RWPE1 (cell line): ENCODE measurements at places on chromosomes 2 and 18.
A peak's percentile ranks its signal among the peaks of the same experiment; 100 is the strongest.

DNA sequence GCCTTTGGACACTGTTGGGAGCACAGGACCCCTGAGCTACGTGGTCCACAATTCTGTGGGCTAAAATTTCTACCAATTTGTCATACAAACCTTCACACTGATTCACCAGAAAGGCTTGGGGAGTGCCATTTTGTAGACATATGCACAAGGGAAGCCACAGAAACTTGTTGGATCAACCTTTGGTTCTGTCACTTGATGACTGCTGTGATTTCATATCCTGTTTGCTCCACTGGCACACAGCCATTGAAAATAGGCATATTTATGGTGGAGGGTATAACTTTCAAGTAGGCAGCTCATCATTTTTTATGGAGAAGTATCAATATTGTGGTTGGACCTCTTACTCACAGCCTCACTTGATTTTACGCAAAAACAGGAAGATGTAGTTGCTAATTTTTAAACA is 10.5 kb downstream of the NAPG start:
- no peak for DNase-seq

GRCh38 chr2:28681158-28681571 is 70.5 kb upstream of the PPP1CB start:
- DNase-seq, result no peak

DNA sequence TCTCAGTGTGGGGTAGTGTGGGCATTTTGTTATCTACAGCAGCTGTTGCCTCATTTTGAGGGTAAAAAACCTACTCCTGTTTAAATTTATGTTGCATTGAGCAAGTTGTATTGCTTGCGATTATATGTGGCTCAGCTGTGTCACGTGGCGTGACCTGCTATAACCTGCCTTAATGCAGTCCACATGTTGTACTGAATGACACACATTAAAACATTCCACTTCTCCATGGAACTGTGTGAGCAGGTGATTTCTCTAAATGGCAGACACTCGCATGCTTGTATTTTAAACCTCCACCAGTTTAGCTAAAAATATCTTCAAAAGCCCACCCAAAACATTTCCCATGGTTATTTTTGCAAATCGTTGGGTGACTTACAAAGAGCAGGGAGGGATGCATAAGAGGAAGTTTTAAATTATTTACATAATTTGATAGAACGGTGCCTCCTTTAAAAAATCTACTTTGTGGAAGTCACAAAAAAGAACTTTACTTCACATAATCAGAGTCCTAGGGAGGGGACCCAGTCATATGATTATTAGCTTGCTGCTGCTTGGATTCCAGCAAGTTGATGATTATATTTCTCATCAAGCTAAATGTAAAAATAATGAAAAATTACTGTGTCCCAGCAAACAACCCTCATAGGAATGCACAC is 163.3 kb upstream of the ZEB2 start:
- DNase-seq, result no peak

DNA sequence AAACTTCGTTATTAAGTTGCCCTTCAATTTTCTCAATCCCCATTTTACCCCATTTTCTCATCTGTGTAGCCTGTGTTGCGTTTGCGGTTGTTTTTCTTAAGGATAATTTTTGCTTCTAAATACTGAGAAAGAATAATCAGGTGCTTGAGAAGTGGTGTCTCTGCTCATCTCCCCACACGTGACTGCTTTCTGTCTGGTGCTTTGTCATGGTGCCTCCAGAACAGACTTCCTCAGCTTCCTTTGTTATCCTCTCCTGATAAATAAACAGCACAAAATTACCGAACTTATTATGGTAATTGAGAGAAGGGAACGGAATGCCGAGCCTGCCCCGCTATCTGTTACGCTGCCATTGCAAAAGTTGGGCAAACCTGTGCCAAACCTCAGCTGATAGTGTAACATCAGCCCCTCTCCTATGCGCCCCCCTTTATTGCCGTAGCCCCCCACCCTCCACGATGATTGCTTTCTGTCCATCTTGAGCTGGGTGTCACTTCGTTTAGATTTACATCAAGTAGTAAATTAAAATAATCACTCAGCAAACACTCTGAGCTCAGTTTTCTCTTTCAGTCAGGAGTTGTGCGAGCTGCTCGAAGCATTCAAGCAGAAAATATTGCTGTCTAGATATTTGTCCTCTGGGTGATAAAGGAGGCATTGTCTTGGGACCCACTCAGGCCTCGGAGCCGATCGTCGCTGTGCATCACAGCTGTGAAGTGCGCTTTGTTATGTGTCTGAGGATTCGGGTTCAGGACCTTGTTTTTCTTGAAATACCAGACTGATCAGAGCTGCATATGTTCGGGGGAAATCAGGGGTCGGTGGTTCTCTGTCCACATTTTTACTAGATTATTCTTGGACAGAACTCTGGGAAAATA is 1008.5 kb upstream of the FANCL start:
- no peak for DNase-seq

- DNase-seq, result peak; percentile 25
These were observed 289.0 kb upstream of the TFPI start for GRCh38 chr2:187842978-187843847.

DNA sequence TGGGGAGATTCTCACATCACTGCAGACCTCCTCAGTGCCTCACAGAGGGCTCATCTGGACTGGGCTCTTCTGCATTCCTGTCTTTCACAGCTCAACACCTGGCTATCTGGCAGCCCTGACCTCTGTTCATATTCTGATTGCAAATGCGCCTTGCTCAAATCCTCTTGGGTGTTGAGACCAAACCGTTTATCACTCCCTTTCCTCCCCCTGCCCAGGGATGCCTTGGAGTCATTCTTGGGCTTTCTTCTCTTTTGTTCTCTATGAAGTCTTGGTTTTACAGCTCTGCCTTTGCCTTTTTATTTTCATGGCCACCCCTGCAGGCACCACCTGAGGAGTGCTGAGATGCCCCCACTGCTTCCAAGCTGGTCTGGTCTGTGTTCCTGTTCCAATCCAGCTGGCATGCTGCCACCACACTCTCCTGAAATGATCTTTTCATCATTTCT is 26.3 kb downstream of the TUBB6 start:
- no peak for DNase-seq

GRCh38 chr2:144516981-144517865 is 2.7 kb downstream of the ZEB2 start:
- peak; percentile 70 for DNase-seq

DNA sequence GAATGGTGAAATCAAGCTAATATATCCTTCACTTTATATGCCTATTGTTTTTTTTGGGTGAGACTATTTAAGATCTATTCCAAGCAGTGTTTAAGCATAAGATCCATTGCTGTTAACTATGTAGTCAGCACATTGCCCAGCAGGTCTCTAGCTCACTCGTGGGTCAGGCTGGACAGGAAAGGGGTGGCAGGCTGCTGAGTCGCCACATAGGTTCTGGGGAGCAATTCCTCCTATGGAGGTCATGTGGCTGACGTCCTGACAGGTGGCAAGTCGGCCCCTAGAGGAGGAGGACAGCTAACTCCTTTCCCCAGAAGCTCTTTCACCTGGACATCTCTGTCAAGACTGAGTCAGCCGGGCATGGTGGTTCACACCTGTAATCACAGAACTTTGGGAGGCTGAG is 13.9 kb upstream of the RAB31 start:
- no peak for DNase-seq

- DNase-seq, result no peak
These were observed 12.8 kb downstream of the ZBTB14 start for GRCh38 chr18:5282770-5283169.
